ENCODE measurements at places on chromosomes 16 and 17. TPM values are rescaled to one million over a fixed set of nuclear protein-coding genes. Genes with fewer than 3 reads are reported as not detected.

DNA sequence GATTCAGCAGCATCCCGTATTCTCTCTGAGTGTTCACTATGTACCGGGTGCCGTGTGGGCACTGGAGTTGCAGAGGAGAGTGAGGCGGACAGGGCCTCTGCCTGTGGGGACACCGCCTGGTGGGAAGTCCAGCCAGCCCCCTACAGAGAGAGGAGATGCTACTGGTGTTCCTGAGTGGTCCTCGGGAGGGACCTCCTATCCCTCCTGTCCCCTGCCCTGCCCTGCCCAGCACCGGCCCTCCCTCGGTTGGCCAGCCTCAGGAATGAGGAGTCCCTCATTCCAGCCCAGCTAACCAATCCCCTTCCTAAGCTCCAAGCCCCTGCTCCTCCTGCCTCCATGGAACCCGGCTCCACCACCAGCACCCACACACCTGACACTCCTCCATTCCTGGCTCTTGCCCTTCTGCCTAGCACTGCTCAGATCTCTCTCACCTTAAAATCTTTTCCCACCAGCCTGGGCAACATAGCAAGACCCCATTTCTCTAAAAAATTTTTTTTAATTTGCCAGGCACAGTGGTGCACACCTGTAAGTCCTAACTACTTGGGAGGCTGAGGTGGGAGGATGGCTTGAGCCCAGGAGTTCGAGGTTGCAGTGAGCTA is 2.0 kb downstream of the ASGR2 start:
- peak overlapping the region; percentile 37 for H3K4me3 ChIP-seq
- peak; percentile 35 for DNase-seq
- peaks cover 27% of the 10 kb centered on the region for H3K36me3 ChIP-seq
- H3K27me3 ChIP-seq = peaks cover 5% of the 10 kb centered on the region
- peak overlapping the region; percentile 98 for H3K27ac ChIP-seq

GRCh38 chr16:67999985-68000384 is 701 bp upstream of the DPEP2 start:
- peaks cover 40% of the 10 kb centered on the region for H3K4me1 ChIP-seq
- no peak overlapping the region for H3K4me3 ChIP-seq
- no peak for DNase-seq
- H3K36me3 ChIP-seq = no peaks in the 10 kb centered on the region
- H3K27me3 ChIP-seq = no peaks in the 10 kb centered on the region

- no peak overlapping the region for H3K27ac ChIP-seq
- DNase-seq = no peak
Observed at GRCh38 chr17:67256075-67256732, 11.2 kb upstream of the HELZ start.

DNA sequence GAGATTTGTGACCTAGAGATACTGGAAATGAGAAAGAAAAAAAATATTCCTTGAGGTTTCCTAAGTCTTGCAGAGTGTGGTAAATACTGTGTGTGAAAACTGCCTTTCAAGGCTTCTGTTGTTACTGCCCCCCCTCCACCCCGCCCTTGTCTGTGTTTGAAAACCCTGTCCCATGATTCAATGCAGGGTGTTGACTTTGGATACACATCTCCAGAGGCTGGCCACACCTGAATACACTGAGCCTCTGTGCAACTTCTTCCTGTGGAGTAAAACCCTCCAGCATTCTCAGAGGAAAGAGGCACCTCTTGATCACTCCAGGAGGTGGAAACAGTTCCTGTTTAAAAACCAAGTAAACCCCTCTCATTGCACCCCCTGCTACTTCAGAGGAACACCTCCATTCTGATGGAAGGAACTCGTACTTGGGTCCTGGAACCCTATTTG is 123.0 kb upstream of the CACNG5 start:
- H3K4me3 ChIP-seq = no peak overlapping the region
- peak; percentile 71 for DNase-seq
- H3K36me3 ChIP-seq = no peaks in the 10 kb centered on the region
- peak overlapping the region; percentile 2 for H3K27ac ChIP-seq
- H3K27me3 ChIP-seq = no peaks in the 10 kb centered on the region

DNA sequence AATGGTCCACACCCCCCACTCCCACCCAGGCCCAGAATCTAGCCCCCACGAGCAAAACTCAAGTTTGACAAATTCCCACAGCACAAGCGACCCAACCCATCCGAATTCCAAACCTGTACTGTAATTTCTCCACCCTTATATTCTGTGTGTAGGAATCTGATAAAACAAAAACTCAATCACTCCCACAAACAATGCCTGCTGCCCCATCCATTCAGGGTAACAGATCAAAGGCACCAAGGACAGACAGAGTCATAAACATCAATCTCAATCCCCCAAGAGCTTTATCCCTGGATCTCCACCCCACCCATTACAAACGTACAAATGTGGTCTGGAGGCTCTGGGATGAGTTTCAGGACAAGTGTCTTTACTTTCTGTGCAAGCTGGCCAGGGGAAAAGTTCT is 157.8 kb downstream of the AXIN2 start:
- H3K4me1 ChIP-seq = no peaks in the 10 kb centered on the region
- H3K27me3 ChIP-seq = 0 out of 3 replicates have a peak, but pooled peaks cover 1% of the 10 kb centered on the region
- no peak overlapping the region for H3K4me3 ChIP-seq
- no peak for DNase-seq

Gene HBA2
- not detected for total RNA-seq

DNA sequence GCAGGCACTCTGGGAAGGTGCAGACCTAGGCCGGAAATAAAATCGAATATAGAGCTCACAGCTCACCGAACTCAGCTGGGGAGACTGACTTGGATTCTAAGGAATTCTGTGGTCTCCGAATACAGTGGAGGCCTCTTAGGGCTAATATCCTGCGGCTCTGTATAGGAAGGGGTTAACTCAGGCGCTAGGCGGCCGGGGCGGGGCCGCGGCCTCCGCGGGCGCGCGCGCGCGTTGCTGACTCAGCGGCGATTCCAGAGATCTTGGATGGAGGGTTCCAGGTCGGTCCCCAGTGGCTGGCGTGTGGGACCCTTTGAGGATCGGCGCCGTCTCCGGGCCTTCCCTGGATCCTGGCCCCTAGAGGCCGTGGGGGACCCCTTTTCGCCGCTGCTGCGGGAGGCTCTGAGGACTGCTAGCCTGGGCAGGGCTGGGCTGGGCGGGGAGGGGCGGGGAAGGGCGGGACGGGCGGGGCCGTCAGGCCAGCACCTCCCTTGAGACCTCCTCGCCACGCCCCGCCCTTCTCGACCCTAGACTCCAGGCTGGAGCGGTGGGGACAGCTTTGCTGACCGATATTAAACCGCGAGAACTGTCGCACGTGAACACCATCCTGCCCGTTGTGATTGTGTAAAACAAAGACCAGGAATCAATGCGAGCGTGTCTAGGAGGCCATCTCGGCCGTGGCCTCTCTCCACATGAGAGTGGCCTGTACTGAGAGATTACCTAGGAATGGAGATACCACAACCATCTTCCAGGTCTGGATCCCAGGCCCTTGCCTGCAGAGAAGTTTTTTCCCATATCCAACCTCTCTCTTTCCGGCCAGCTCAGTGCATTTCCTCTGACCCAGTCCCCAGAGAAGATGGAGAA is 1.4 kb upstream of the PLEKHH3 start:
- peak; percentile 98 for DNase-seq
- H3K4me1 ChIP-seq = peaks cover 57% of the 10 kb centered on the region
- H3K36me3 ChIP-seq = peaks cover 7% of the 10 kb centered on the region
- H3K27me3 ChIP-seq = no peaks in the 10 kb centered on the region

- H3K27me3 ChIP-seq = no peaks in the 10 kb centered on the region
- no peak overlapping the region for H3K27ac ChIP-seq
- H3K4me1 ChIP-seq = no peaks in the 10 kb centered on the region
- no peak overlapping the region for H3K4me3 ChIP-seq
Observed at GRCh38 chr17:4232168-4232813, 31.5 kb downstream of the ANKFY1 start.

DNA sequence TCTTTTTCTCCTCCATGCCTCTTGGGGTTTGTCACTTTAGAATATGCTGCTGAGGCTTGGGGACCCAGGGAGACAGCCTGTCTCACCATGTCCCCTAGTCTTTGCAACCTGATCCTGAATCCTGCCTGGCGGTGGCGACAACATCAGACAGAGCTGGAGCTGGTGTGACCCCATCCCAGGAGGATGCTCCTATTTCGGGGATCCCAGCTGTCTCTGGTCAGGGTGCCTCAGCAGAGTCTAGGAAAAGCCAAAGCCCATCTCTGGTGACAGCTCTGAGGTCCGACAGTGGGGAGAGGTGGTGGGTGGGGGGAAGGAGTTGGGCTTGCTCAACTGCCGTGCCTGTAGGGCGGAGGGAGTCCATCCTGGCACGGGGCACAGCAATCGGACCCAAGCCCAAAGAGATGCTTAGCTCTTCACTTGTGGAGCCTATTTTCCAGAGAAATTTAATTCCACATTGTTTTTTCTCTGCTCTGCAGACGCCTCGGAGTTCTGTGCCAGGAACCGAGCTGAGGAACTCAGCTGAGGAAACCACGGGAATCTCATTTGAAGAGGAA is 10.3 kb upstream of the TNS4 start:
- peaks cover 2% of the 10 kb centered on the region for H3K27me3 ChIP-seq
- no peaks in the 10 kb centered on the region for H3K36me3 ChIP-seq
- peak overlapping the region; percentile 25 for H3K4me3 ChIP-seq
- peaks cover 61% of the 10 kb centered on the region for H3K4me1 ChIP-seq

GRCh38 chr17:43832168-43832975 is 574 bp downstream of the MPP3 start:
- H3K36me3 ChIP-seq = no peaks in the 10 kb centered on the region
- peaks cover 3% of the 10 kb centered on the region for H3K27me3 ChIP-seq
- H3K4me1 ChIP-seq = peaks cover 21% of the 10 kb centered on the region

DNA sequence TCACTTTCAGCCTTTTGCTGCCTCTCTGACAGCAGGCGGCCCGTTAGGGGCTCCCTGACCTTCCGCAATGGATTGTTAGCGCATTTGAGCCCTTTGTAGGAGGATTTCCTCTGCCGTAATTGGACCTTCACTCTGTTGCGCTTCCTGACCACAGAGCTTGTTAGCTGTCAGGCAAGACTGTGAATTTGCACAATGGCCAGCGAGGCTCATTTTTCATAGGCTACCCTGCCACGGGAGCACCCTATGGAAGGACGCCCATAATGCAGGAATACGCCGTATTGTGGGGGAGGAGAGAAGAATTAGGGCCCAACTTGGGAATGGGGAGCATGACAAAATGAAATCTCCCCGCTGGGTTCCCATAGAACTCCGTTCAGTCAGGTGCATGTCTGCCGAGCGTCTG is 205.2 kb upstream of the NLRP1 start:
- H3K27me3 ChIP-seq = no peaks in the 10 kb centered on the region
- no peaks in the 10 kb centered on the region for H3K36me3 ChIP-seq
- no peak overlapping the region for H3K27ac ChIP-seq
- H3K4me1 ChIP-seq = peaks cover 27% of the 10 kb centered on the region

DNA sequence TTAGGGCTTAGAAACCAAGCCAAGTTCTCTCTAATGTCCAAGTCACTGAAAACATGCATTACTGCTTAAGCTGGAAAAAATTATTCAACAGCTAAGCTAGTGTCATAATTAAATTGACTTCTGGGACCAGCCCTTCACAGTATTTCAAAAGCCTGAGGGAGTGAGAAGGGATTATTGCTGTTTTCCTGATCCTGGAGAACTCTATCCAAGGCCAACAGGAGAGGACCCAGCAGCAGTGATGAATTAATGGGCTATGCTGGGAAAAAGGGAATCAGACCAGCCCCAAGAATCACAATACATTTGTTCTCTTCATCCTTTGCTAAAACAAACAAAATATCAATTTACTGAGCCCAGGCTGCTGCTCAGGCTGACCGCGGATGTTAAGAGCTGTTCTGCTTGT is 34.5 kb upstream of the CLEC3A start:
- no peak for DNase-seq
- H3K27me3 ChIP-seq = peaks cover 14% of the 10 kb centered on the region

DNA sequence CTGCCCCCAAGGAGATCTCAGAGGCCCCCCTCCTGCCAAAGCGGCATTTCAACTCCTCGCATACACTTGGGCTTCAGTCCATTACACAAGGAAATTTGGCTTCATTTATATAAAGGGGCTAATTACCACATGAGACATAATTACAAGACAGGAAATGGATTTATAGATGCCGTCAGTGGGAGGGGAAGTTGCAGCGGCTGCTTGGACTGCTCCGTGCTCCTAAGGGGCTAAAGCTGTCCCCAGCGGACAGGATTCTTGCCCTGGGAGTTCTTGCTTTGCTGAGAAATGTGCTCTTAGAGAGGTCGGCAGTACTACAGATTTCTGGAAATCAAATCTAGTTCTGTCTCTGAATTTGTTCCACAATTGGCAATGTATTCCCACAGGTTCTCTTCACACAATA is 57.2 kb upstream of the NLK start:
- no peak overlapping the region for H3K4me3 ChIP-seq
- DNase-seq = no peak
- H3K27me3 ChIP-seq = no peaks in the 10 kb centered on the region

GRCh38 chr16:21301895-21302291 is 23.8 kb upstream of the CRYM start:
- peaks cover 27% of the 10 kb centered on the region for H3K4me1 ChIP-seq
- no peak for DNase-seq
- H3K36me3 ChIP-seq = no peaks in the 10 kb centered on the region

GRCh38 chr16:56990407-56991286 is 1.3 kb downstream of the NLRC5 start:
- H3K36me3 ChIP-seq = no peaks in the 10 kb centered on the region
- peaks cover 52% of the 10 kb centered on the region for H3K4me1 ChIP-seq
- peaks cover 3% of the 10 kb centered on the region for H3K27me3 ChIP-seq
- H3K27ac ChIP-seq = no peak overlapping the region

- no peaks in the 10 kb centered on the region for H3K36me3 ChIP-seq
- peaks cover 25% of the 10 kb centered on the region for H3K4me1 ChIP-seq
- DNase-seq = no peak
Observed at GRCh38 chr16:50247906-50248608, 18.3 kb upstream of the ADCY7 start.

Gene COX4I1
- 658 TPM for total RNA-seq

GRCh38 chr17:28412099-28412498 is 6.1 kb upstream of the SLC46A1 start:
- no peak overlapping the region for H3K4me3 ChIP-seq
- H3K4me1 ChIP-seq = peaks cover 9% of the 10 kb centered on the region
- DNase-seq = no peak
- 0 out of 3 replicates have a peak, but pooled peaks cover 7% of the 10 kb centered on the region for H3K27me3 ChIP-seq
- H3K36me3 ChIP-seq = no peaks in the 10 kb centered on the region

DNA sequence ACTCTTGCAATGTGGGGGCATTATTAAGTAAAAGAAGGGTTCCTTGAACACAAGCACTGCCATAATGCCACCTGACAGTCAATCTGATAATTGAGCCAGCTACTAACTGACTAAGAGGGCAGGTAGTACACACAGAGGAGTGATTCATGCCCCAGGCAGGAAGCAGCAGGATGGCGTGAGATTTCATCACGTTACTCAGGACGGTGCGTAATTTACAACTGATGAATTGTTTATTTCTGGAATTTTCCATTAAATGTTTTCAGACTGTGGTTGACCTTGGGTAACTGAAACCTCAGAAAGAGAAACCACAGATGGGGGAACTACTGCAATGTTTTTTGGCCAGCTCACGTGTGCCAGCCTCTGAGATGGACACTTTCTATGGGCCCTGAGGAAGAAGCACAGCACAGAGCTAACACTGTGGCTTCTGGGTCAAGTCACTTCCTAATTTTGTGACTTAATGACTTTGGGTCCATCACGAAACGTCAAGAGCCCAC is 46.7 kb downstream of the C17orf67 start:
- H3K4me3 ChIP-seq = no peak overlapping the region
- peaks cover 26% of the 10 kb centered on the region for H3K4me1 ChIP-seq
- H3K27ac ChIP-seq = no peak overlapping the region
- peak; percentile 73 for DNase-seq

GRCh38 chr16:54930005-54930868 is at the start of gene IRX5:
Gene IRX5 (plus strand): TSS chr16:54930865. CDS start chr16:54931199, 334 bp downstream.
- H3K27me3 ChIP-seq = peaks cover 1% of the 10 kb centered on the region
- H3K4me3 ChIP-seq = no peak within 1 kb of the TSS
- no peak within 1 kb of the TSS for H3K27ac ChIP-seq
- H3K36me3 ChIP-seq = no peaks in the 10 kb centered on the region
